ENCODE measurements at places on chromosomes 4 and X.

DNA sequence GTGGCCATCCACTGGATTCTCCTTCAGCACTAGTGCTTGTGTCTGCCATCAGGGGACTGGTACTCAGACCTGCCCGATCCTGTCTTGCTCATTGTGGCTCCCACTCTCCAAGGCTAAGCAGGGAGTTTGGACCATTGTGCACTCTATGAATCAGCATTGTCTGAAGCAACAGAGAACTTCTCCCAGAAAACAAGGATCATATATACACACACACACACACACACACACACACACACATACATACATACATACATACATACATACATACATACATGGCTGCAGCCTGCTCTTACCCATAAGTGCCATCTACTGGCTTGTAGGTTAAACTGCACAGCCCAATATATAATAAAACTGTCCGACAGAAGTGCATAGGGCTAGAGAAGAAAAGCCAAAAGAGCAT lies 345.3 kb upstream of the LCORL start:
- no peak for DNase-seq

- no peak for DNase-seq
These were observed 19.1 kb upstream of the CXCL11 start for GRCh38 chr4:76055016-76055415.

DNA sequence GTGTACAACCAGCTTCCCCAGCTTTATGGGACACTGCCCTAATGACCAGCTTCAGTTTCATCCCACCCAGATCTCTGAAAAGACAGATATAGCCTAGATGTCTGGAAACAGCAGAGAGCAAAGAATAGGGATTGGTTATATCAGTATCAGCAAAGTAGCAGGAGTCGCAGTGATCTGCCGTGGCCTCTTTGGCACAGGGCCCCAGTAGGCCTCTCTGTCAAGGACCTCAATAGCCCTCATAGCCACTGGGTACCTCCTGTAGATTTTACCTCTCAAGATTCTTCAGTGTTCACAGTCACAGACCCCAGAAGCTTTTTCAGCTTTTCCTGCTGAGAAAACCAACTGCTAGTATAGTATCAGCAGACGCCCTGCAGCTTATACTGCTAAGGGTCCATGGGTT lies 104.6 kb downstream of the ARHGEF9 start:
- DNase-seq = no peak

- no peak for DNase-seq
These were observed 109.1 kb downstream of the RBM47 start for GRCh38 chr4:40520533-40520932.

GRCh38 chr4:35556387-35556786 lies 687.9 kb downstream of the ARAP2 start:
- no peak for DNase-seq

DNA sequence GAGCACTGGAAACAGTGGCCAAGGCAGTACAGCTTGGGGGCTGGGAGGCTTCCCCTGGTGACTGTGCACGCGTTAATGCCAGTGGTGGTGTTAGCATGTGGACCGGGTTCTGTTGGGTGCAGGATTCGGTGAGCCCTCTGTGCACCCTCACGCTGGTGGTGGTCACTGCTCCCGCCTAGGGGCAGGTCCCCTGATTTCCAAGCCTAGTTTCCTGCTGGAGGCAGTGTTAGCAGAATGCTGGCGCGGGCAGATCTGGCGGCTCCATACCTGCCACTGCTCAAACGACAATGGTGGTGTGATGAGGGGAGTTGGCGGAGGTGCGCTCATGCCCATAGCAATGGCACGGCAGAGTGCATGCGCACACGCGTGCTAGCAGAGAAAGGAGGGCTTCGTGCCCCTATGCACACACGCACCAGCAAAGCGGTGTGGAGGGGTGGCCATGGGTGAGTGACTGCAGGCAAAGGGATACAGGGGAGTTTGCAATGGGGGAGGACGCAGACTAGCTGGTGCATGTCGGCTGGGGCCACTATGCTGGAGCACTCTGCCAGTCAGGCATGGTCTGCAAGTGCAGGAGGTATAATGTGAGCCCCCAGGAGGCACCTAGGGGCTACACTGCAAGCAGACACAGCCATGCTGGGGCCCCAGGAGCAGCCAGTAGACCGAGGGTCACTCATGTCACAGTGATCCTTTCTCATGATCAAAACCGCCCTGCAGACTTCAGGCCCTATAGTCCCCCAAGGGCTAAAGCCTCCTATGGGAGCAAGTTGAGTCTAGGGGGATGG lies 93.0 kb downstream of the MAGEE1 start:
- no peak for DNase-seq

GRCh38 chrX:30618160-30618765 lies 35.0 kb upstream of the GK start:
- DNase-seq = no peak

DNA sequence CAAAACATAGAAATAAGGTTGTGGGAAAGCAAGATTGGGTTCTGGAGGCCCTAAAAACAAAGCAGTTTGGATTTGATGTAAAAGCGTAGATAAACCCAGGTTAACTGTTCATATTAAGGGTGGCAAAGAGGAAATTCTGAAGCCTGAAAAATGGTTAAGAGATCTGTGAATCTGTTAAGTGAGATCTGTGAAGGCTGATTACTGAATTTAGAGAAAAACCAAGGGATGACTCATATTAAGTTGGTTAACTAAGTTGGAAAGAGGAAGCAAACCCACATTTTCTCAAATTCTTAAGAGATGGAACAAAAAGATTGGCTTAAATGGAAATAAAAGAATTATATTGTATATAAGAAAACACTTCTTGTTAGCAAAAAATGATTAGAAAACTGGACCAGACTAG lies 22.8 kb downstream of the GPAT3 start:
- no peak for DNase-seq

- DNase-seq = no peak
These were observed 433.6 kb downstream of the MAGEB5 start for GRCh38 chrX:26649534-26649933.

DNA sequence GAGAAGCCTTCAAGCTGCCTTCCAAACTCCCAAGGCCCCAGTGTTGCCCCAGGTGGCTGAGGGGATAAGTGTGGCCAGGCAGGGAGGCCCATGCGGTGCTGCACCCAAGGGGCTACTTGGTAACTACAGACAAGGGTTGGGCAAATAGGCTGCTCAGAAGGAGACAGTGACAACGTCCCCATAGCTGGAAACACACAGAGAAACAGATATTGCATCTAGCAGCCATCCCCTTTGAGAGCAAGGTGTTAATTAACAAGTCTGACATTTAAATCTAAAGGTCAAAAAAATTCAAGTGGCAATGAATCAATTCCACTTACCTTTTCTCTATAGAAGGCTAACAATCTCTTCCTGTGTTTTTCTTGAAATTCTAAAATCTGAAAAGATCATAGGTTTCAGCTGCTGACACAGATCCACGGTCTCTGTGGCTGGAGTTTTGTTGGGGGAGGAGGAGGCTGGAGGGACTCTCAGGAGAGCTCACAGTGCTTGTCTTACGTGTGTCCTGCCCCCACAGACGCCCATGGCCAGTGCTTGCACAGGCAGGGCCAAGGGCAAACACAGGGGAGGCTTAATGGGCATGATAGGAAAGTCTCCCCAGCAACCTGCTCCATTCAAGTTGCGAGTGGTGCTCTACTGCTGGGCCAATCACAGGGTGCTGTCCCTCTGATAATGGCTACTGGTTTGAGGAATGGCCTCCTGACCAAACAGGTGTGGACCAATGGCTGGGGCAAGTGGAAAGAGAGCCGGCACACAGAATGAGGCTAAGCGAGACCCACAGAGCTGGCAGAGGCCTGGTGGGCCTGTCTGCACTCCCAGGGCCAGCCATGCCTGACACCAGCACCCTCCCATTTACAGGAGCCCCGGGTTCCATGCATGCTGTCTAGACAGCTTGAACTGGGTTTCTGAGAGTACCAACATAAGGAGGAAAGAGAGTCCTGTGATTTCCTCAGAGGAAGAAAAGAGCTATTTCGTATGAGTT lies 22.6 kb downstream of the RNF212 start:
- DNase-seq = no peak

DNA sequence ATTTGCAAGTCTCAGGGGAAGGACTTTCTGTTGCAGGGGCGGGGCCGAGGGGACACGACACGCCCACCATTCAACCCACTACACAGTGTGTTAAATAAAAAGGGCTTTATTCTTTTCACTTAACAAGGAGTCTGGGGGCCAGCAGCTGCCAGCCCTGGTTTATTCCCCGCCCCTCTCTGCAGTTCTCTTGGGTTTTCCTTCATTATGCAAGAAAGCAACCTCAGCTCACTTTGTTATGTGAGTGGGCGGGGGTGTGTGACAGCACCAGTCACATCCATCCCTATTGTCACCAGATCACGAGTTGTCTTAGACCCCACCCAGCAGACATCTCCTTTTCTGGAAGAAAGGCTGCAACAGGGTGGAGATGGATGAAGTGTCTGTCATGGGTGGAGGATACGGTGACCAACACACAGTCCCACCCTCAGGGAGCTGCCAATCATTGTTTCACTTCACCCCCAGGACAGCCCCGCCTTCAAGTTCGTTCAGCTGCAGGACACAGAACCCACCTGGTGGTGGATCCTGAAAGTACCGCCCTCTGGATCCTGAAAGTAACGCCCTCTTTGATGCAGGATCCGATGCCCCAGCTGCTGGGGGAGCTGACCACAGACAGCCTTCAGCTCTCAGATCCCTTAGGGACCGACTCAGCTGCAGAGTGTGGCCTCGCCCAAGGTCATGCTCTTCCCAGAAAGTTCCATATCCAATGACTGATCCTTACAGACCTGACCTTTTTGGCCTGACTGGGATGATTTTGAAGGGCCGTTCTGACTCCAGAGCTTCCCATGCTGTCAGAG lies 79.6 kb downstream of the SMIM20 start:
- no peak for DNase-seq

DNA sequence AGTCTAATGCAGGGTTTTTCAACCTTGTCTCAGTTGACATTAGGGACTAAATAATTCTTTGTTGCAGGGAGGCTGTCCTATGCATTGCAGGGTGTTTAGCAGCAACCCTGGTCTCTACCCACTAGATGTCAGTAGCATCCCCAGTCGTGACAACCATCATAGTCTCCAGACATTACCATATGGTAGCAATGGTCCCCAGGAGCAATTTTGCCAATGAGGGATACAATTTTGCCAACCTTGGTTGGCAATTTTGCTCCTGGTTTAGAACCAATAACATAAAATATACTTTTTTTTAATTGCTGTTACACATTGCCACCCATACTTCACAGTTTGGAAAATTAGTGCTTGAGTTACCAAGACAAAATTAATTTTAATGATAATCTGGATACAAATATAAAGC lies 6.0 kb downstream of the EREG start:
- no peak for DNase-seq

DNA sequence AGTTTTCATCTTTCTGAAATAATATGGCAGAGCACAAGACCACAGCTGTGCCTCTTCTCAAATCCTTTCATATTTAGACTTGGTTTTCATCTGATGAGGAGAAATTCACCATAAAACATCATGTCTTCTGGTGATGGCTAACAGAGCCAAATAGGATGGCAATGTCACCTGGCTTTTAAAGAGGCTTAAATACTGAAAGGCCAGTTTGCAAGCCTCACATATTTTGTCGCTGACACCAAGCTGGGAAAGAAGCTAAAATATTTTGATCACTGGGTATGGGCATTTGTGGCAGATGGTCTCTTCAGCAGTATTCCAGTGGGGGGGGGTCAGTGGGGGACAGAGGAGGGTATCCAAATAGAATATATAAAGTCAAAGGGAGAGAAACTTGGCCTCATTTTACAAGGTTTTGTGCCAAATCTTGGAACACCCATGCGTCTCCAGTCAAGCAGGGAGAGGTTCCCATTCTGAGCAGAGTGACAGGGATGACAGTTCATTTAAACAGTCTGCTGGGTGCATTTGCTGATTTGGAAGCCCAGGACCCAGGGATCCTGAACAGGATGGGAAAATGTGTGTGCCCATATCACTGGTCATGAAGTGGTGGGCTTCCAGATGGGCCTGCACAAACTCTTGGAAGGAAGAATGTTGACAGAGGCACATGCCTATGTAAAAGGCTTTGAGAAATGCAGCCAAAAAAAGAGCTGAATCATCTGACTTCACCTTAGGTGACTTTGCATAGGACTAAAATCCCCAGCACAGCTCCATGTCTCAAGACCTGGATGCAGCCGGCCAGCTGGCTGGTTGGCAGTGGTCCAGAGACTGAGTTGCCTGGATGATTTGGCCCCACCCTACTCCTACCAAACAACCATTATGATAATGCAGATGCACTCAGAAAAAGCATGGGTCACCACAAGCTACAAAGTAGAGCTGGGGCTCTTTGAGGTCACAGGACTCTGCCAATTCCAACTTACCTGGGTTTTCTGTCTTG lies 484.4 kb upstream of the NR3C2 start:
- no peak for DNase-seq

- DNase-seq = no peak
These were observed 7.3 kb upstream of the TMEM185A start for GRCh38 chrX:149638860-149639259.

- no peak for DNase-seq
These were observed 322.8 kb upstream of the DIAPH2 start for GRCh38 chrX:96361844-96362243.

DNA sequence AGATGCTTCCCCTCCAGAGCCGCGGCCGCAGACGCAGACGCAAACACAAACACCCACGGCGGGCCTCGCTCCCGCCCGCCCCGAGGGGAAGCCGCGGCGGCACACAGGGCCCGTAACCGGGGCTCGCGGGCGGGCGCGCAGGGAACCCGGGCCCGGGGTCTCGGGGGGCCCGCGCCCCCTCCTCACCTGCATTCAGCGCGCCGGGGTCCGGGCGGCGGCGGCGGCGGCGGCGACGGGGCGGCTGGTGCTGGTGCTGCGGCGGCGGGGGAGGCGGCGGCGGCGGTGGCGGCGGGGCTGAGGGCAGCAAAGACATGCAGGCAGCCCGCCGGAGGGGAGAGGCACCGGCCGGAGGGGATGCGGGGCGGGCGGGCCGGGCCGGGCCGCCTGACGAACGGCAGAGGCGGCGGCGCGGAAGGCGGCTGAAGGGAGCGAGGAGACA lies 255 bp upstream of the CNOT6L start:
- no peak for DNase-seq

- DNase-seq = no peak
These were observed 93.3 kb downstream of the CPZ start for GRCh38 chr4:8685831-8686230.

DNA sequence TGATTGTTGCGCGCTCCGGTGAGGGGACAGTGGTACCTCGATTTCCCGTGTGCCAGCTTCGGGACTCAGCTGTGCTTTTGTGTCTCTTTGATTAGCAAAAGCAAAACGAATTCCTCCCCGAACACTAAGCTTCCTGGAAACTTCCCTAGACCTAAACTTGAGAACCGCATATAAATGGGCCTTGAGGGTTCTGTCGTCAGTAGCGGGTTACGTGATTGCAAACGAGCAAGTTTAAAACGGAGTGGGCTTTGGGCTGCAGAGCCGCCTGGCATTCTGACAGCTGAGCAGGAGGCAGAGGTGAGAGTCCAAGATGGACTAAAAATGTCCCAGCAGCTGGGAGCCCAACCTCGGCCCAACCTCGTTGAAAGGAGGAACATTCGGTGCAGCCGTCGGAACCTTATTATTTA lies 1.2 kb upstream of the TAPT1 start:
- no peak for DNase-seq

All from activated CD4-positive, alpha-beta T cell treated with anti-CD3 and anti-CD28 coated beads for 1 hour (primary cell).